ENCODE measurements at places on chromosomes 2 and 18. TPM values are rescaled to one million over a fixed set of nuclear protein-coding genes. Genes with fewer than 3 reads are reported as not detected.
A peak's percentile ranks its signal among the peaks of the same experiment; 100 is the strongest.

- H3K36me3 ChIP-seq, result no peaks in the 10 kb centered on the region
- H3K27me3 ChIP-seq, result peaks cover 11% of the 10 kb centered on the region
- H3K27ac ChIP-seq, result no peak overlapping the region
- H3K4me1 ChIP-seq, result no peaks in the 10 kb centered on the region
These were observed 90.6 kb upstream of the EFEMP1 start for GRCh38 chr2:56014046-56014730.

The POTEI gene
- total RNA-seq, result not detected

DNA sequence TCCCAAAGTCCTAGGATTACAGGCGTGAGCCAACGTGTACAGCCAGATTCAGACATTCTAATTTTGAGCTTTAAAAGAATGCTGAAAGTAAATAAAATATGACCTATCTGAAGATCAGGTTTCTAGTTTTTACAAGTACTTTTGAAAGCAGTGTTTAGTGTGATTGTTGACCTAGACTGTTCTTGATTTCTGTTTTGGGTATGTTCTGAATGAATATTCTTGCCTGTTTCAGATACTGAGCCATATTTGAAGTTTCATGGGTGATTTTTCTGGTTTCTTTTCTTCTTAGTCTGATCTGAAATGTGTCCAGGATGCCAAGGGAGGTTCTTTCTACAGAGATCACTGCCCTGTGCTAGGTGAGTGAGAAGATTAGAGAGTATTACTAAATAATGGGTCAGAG is 37.2 kb downstream of the MIB1 start:
- H3K4me1 ChIP-seq, result peaks cover 2% of the 10 kb centered on the region
- no peaks in the 10 kb centered on the region for H3K27me3 ChIP-seq
- DNase-seq, result no peak
- no peak overlapping the region for H3K27ac ChIP-seq
- H3K4me3 ChIP-seq, result no peak overlapping the region

DNA sequence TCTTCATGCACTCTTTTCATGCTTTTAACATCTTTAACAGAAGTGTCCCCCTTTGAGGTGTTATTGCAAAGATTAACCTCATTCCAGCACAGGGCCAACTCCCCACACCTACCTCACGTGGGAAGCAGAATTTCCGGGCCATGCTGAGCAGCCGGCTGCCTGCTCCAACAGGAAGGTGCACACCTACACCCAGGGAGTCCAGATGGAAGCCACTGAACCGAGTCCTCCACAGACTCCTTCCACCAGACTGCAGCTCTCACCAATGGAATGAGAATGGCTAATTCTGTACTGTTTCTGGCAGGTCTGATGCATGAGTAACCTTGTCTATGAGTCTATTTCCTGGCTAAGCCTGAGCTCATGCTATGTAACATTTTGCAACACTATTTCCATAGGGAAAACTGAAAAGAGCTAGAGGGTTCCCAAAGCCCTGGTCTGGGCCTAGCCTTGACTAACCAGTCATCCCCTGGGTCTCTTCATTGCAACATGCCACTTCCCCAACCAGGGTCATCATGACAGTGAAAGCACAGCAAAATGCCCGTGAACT is 11.0 kb downstream of the ERFE start:
- peak overlapping the region; percentile 97 for H3K27ac ChIP-seq
- H3K4me1 ChIP-seq, result peaks cover 31% of the 10 kb centered on the region
- peak; percentile 98 for DNase-seq
- H3K36me3 ChIP-seq, result peaks cover 41% of the 10 kb centered on the region

DNA sequence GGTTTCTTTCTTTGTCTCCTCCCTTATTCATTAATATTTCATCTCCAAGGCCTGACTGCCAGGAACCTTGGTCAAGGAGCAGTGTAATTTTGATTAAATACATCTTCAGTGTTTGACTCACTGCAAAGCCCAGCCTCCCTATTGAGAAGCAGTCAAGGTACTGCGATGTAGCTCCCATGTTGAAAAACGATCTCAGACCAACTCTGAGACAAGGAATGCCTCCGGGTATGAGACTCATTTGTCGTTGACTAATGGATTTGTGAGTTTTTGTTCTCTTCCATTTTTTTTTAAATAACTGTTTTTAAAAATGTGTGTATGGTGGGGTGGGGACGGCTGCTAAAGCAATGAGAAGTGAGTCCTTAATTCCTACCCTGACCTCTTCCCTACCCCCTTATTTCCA is 361.6 kb downstream of the SOX11 start:
- H3K36me3 ChIP-seq, result no peaks in the 10 kb centered on the region
- no peaks in the 10 kb centered on the region for H3K27me3 ChIP-seq
- H3K4me1 ChIP-seq, result no peaks in the 10 kb centered on the region
- no peak overlapping the region for H3K27ac ChIP-seq
- no peak overlapping the region for H3K4me3 ChIP-seq

The PTPRM gene
- total RNA-seq, result 28.3 TPM

GRCh38 chr2:238651306-238652052 is 196.4 kb upstream of the TWIST2 start:
- no peak for DNase-seq
- H3K27ac ChIP-seq, result no peak overlapping the region
- H3K4me1 ChIP-seq, result no peaks in the 10 kb centered on the region
- no peak overlapping the region for H3K4me3 ChIP-seq
